ENCODE measurements at places on chromosomes 5 and 9.

DNA sequence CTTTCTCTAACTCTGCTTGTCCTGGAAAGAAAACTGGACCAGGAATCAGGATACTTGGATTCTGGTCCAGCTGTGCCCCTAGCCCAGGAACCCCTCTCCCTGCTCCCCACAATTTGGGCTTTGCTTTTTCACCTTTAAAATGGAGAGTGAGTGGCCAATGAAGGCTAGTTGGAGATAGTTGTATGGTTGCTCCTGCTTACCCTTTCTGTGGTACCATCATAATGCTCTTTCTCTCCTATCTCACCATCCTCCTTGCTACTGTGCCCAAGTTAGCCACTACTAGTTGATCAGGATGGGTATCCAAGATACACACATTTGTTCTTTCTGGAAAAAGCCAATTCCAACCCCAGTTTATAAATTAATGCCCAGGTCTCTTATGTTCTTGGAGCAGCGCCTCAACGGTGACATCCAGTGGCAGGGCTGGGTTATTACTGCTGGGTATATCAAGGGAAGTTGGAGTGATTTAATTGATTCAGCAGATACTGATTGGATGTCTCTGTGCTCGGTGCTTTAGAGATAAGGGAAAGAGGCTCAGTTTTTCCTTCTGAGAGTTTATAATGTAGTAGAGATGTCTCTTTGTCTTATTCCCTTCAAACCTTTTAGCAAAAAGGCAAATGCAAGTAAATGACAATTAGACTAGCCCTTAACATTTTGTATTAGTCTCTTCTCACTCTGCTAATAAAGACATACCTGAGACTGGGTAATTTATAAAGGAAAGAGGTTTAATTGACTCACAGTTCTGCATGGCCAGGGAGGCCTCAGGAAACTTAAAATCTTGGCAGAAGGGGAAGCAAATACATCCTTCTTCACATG lies 38.5 kb downstream of the FAXDC2 start:
- ATAC-seq = peak; percentile 65

DNA sequence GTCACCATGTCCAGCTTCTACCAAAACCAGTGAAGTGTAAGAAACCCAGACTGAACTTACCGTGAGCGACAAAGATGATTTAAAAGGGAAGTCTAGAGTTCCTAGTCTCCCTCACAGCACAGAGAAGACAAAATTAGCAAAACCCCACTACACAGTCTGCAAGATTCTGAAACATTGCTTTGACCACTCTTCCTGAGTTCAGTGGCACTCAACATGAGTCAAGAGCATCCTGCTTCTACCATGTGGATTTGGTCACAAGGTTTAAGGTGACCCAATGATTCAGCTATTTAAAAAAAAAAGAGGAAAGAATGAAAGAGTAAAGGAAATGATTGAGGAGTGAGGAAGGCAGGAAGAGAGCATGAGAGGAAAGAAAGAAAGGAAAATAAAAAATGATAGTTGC lies 19.8 kb downstream of the IL7R start:
- peak; percentile 65 for ATAC-seq

DNA sequence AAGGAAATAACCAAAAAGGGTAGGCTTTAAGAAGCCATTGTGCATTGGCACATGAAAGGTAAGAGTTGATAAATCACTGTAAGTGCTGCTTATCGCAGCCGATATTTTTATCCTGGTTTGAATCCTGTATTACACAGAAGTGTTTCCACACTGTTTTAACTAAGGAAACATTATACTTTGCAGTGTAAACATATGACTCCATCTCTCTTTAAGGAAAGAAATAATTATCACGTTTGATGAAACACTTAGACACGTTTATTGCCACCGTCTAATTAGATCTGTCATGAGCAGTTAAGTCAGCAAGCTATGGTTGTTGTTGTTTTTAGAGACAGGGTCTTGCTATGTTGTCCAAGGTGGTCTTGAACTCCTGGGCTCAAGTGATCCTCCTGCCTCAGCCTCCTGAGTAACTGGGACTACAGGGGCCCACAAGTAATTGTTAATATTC lies 85.7 kb upstream of the TNFAIP8 start:
- no peak for ATAC-seq

- no peak for ATAC-seq
Observed at GRCh38 chr9:109483744-109484429, 14.2 kb downstream of the PTPN3 start.

DNA sequence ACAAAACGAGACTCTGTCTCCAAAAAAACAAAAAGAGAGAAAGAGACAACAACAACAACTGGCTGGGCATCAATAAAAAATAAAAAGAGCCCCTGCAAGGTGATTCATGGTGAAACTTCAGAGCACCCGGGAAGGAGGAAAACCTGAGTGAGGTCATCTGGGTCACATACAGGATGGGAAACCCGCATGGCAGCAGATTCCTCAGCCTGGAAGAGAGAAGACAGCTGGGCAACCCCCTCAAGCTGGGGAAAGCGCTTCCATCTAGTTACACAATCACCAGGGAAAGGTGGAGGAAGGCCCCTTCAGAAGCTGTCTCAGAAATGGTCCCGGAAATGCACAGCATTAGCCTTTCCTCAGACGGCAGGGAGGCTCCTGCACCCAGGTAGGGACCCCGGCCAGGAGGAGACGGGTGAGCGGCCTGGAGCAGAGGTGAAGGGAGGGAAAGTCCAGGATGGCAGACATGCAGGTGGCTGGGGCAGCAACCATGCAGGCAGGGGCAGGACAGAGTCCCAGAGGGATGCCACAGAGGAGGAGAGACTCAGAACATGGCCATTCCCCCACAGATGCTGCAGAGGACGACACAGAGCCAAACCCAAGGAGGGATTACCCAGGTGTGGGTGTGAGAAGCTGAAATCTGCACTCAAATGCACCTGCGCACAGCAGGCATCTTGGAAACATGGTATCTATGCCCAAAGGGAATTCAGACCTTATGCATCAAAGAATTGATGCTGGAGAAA lies 29.4 kb downstream of the CAMSAP1 start:
- peak; percentile 61 for ATAC-seq

DNA sequence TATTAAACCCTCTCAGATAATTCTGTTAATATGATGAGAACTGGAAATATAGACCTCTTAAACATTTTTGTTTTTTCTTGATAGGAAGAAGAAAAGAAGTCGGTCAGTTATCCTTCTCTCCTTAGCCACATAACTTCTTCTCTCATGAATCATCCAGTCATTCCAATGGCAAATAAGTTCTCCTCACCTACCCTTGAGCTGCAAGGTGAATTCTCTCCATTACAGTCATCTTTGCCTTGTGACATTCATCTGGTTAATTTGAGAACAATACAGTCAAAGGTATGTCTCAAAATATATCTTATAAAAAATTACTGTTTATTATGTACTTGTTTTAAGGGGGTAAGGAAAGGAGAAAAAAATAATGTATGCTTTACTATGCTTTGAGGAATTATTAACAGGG lies 165.3 kb downstream of the MAN2A1 start:
- no peak for ATAC-seq

DNA sequence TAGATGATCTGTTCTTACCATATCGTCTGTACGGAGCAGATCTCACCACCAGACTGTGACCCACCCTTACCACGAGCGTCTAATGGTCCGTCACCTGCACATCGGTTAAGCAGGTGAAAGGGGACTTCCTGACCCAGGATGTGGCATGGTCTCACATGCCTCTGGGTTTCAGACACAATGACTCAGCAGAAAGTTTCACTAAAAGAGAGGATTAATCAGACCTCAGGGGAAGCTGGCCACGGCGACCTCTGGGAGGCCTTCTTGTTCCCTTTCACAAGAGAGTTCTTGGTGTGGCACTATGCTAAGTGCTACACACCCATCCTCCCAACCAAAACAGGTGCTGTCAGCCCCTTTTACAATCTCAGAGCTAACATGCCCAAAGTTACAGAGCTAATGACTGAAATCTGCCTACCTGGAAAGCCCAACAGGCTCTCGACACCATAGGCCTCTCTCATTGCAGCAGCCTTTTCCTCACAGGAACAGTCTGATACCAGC lies 41.6 kb downstream of the ADAMTS12 start:
- ATAC-seq = peak; percentile 93

GRCh38 chr9:117434566-117434965 lies 19.7 kb upstream of the ASTN2 start:
- no peak for ATAC-seq

DNA sequence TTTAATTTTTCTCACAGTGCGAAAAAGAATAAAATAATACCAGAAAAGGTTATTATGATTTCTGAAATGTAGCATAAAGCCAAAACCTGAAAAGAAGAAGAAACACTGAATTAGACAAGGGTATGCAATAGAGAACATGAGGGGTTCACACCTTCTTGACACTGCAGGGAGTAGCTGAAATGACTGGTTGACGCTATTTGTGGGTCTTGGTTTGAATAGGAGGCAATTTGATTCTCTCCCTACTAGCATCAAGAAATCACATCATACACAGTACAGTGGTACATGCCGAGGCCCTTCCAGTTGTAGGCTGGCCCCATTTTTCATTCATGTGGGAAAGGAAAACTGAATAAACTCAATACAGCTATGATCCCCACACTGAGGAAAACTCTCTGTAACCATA lies 68.6 kb downstream of the NR3C1 start:
- ATAC-seq = peak; percentile 37
